ENCODE measurements at places on chromosomes 5 and 9.

- DNase-seq, result no peak
These were observed 7.9 kb upstream of the KCNMB1 start for GRCh38 chr5:170397059-170397458.

DNA sequence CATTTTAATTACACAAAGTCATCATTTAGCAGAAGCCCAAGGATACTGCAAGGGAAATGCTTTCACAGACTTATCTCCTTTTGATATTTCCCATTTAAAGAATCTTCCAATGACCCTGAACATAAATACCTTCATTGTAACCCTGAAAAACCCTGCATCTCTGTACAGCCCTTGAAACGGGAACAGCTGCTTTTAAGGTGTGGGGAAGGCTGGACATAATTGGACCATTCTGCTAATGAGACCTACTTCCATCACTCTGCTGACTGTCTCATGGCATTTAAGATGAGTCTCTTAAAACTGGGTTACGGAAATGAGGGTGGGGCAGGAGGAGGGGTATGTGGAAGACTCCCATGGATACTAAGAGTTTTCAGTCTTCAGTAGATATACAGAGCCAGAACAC lies 485.8 kb downstream of the BRINP1 start:
- DNase-seq, result no peak

- DNase-seq, result no peak
These were observed 126.1 kb downstream of the BNC2 start for GRCh38 chr9:16744394-16744793.

- no peak for DNase-seq
These were observed 37.3 kb downstream of the COL5A1 start for GRCh38 chr9:134678666-134679443.

GRCh38 chr5:181245427-181246275 lies 1.9 kb upstream of the RACK1 start:
- no peak for DNase-seq

GRCh38 chr5:134143944-134144941 lies 29.8 kb downstream of the TCF7 start:
- DNase-seq, result no peak

GRCh38 chr9:122080986-122081385 lies 12.1 kb downstream of the TTLL11 start:
- DNase-seq, result no peak

GRCh38 chr5:142621227-142621626 lies 64.7 kb downstream of the FGF1 start:
- DNase-seq, result no peak

- no peak for DNase-seq
These were observed 686 bp downstream of the BRD9 start for GRCh38 chr5:891837-892393.

DNA sequence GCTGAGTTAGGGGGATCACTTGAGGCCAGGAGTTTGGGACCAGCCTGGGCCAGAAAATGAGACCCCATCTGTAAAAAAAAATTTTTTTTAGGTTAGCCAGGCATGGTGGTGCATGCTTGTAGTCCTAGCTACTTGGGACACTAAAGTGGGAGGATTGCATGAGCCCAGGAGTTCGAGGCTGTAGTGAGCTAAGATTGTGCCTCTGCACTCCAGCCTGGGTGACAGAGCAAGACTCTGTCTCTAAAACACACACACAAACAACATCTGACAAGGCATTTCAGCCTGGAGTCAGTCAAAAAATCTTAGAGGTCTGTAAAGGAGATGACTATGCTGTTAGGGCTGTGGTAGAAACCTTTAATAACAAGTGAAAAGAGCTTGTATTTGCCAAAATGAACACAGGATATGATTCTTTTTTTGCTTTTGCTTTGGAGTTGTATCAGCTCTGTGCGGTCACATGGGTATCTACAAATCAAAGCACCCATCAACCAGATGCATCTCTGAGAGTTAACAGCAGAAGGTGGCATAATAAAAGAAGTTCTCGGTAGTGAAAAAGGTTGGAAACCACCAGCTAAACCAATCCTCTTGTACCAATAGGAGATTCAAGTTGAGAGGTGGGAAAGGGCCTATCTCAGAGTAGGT lies 3.6 kb upstream of the PSMD5 start:
- no peak for DNase-seq

- DNase-seq, result no peak
These were observed 61.0 kb downstream of the STX17 start for GRCh38 chr9:99967457-99967856.

GRCh38 chr5:107184066-107184465 lies 486.7 kb downstream of the EFNA5 start:
- no peak for DNase-seq

- DNase-seq, result no peak
These were observed 213.3 kb downstream of the PCSK1 start for GRCh38 chr5:96219580-96220281.

All from D721Med (cell line).